ENCODE measurements at places on chromosomes 3 and 15.

DNA sequence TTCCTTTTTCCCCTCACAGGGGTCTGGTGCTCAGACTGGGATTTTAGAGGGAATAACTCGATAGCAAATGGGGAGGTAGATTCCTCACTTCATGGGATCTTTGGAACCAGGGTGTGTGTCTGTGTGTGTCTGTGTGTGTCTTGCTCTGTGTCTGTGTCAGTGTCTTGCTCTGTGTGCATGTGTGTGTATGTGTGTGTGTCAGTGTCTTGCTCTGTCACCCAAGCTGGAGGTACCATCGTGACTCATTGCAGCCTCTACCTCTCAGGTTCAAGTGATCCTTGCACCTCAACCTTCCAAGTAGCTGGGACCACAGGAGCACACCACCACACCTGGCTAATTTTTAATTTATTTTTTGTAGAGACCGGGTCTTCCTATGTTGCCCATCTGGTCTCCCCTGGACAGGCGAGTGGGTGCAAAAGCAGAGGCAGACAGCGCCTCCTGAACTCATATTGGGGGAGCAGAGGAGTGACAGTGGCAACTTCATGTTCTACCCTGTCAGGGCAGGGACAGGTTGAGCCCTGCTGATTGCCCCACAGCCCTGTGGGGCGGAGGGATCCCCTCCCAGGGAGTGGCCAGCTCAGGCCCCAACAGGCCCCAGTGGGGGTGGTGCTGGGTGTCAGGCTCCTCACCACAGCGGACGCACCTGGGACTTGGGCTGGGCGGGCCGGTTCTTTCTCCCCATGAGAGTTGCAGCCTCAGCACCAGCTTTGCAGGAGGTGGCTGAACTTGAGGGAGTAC, 10.4 kb upstream of the SEMA4B start:
- DNase-seq, result no peak

DNA sequence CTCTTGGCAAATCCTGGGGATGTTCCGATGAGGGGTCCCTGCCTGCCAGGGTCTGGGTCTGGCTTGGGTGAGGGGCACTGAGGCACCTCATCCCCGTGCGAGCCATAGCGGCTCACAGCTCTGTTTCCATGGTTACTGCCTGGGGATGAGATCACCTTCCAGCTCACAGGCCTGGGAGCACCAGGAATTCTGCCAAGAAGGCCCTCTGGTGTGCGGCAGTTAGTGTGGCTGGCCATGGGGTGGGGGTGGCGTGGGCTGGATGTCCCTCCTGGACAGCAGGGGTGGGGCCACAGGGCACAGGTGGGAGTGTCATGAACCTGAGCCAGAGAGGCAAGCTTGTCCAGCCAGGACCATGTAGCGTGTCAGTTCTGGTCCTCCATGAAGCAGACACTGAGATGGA, 22.1 kb upstream of the PRR23E start:
- no peak for DNase-seq

DNA sequence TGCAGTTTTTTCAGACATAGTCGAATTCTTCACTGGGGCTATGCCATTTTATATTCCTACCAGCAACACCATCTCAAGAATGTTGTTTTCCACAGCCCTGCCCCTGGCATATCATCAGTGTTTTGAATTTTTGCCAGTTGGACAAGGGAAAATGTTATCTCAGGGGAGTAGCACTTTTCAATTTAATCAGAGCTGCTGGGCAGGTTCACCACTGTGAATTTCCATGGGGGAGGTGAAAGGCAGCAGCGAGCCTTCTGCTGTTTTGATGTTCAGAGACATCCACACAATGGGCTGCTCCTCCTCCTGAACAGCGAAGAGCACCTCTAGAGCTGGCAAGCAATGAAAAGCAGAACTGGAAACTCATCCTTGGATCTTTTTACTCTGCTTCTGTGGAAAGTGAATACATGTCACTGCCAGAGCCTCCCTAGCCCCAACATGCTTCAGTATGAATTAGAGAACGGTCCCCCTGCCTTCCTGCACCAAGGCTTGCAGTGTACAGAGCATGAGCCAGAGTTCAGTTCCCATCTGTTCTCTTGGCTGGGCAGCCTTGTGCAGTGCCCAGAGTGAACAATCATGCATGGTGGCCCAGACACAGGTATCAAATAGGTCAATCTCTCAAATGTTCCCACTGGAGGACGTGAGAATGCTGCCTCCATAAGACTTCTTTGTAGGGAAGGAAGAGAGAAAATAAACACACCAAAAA, 56.1 kb upstream of the RAD18 start:
- DNase-seq, result no peak

DNA sequence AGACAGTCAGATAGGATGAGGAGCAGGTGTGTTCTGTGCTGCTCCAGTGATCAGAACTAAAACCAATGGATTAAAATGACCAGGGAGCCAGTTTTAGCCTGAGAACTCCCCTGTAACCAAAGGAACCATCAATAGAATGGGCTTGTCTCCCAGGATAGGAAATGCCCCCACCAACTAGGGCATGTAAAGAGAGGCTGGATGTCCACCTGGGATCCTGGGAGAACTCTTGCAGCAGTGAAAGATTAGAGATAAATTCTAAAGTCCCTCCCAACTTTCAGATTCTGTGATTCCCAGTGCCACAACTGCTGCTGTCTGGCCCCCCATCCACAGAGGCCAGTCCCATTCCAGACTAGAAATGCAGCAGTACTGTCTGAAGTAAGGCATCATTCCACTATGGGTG, 33.8 kb downstream of the HDC start:
- DNase-seq, result no peak

DNA sequence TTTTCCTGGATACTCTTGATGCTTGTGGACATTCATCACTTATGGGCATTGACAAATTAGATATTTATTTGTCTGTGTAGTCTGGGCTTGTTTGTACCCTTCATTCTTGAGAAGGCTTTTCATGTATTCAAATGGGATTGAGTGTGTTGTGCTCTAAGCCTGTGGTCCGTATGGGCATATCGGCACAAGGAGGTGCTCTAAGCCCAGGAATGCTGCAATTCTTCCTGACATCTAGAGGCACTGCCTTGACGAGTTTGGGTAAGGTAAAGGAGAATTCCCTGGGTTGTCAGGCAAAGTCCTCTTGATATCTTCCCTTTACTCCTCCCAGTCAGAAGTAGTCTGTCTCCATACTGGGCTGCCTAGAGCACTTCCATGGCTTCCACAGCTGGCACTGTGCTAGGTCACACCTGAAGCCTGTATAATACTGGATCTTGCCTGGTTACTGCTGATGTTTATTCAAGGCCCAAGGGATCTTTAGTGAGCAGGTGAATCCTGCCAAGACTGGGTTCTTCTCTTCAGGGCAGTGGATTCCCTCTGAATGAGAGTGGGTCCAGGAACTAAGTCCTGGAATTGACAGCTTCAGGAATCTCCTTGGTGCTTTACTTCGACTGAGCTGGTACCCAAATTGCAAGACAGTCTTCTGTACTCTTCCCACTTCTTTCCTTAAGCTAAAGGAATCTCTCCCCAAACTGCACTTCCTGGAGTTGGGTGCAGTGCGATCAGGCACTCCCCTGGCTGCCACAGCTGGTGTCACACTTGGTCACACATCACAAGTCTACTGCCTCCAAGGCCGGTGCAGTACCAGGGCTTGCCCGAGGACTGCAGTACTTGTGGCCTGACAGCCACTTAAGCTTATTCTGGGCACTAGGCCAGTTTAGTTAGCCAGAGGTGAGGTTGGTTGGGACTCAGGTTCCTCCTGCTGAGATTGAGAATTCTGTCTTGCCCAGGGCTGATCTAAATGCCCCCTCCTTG, 46.0 kb downstream of the GALK2 start:
- no peak for DNase-seq

GRCh38 chr3:178147001-178147400, 389.2 kb upstream of the KCNMB2 start:
- DNase-seq, result no peak

DNA sequence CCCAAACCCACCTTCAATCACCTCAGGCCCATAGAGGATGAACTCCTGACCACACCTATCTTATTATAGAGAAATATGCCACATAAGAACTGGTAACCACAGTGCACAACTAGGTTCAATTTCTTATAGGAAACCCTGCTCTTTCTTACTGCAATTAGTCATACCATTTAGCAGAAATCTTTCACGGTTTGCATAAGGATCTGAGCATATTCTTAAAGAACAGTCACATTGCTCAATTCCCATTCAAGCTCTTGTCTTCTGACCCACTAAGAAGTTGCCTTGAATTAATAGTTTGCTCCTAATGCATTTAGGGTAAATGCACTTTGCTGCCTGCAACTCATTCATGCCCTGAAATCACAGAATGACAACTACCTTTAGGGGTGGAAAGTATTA, 9.2 kb downstream of the ERC2 start:
- DNase-seq, result no peak

DNA sequence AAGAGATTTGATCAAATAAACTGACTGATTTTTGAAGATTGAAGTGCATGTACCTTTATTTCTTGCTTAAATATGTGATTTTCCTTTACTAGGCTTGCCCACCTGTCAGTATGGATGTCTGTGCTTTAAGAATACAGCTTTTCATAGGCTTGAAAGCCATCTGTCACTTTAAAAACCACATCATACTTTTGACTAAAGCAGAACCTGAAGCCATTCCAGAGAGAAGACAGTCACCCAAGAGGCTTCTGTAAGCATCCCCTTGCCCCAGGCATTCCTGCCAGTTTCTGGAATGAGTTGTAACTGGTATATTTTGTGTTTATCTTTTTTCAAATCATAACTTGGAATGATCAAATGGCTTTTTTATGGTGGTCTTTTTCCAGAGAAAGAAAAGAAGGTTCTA, 24.0 kb downstream of the HPS3 start:
- no peak for DNase-seq

- no peak for DNase-seq
Observed at GRCh38 chr3:100213891-100214573, 46.8 kb upstream of the TBC1D23 start.

- DNase-seq, result no peak
Observed at GRCh38 chr15:82970078-82970686, 15.8 kb upstream of the RAMAC start.
